ENCODE measurements at places on chromosomes 6 and 20.
A peak's percentile ranks its signal among the peaks of the same experiment; 100 is the strongest.

DNA sequence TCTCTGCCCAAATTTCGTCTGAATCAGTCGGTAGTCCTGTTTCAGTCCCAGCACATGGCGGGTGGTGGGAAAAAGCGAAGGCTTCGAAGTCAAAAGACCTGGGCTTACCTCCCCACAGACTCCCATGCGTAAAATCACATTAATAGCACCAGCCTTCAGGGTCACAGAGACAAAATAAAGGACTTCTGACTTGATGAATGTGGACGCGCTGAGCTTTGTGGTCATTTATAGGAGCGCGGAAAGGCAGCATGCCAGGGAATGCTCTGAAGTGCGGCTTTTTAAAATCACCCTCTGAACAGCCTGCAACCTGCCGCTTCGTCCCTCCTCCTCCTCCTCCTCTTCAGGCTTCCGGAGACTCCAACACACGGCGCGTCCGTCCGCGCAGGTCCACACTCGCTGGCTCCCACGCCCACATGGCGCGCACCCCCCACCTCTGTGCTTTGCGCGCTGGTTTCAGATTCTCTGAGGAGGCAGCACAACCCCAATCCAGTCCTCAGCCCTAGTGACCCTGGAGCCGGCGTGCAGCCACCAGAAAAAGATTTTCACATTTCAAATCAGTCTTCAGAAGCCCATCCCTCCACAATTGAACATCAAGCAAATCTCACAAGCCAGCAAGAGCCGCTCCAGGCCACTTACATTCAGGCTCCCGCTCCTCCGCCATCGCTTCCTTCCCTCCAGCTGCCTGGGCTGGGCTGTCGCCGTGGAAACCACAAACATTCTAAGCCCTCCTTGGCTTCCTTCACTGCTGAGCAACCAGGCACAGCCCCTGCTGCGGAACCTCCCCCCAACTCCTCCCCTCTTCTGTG lies at the start of gene C6orf118:
Gene C6orf118, minus strand, starts transcription at position 680 of the 806 bp plus-strand sequence. Its CDS starts 19 bp downstream, at position 661.
- DNase-seq, result peak; percentile 86

GRCh38 chr6:159416891-159417560 lies 247.8 kb downstream of the FNDC1 start:
- no peak for DNase-seq

GRCh38 chr6:88167352-88167937 lies 1.3 kb upstream of the CNR1 start:
- no peak for DNase-seq

DNA sequence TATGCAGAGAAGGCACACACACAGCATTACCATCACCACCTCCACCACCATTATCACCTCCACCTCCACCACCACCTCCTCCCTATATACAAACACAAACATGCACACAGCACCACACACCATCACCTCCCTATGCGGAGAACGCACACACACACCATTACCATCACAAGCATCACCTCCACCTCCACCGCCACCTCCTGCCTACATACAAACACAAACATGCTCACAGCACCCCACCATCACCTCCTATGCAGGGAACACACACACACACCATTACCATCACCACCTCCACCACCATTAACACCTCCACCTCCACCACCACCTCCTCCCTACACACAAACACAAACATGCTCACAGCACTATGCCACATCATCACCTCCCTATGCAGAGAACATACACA lies 236.5 kb upstream of the AFDN start:
- no peak for DNase-seq

DNA sequence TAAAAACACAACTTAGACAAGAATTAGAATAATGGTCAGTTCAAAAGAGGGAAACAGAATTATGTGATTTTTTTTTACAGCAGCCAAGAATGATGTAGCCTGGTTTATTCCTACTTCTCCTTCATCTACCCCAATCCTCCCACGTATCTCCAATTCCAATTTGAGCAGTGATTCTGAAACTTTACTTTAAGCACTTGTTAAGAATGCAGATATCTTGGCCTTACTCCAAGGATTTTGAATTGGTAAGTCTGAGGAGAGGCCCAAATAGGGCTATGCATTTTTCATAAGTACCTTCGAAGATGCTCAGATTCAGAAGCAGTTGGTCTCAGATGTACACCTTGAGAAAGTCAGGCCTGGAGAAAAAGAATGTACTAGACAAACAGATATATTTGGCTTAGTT lies 233.4 kb upstream of the FLRT3 start:
- no peak for DNase-seq

GRCh38 chr6:49646130-49646824 lies 9.6 kb upstream of the RHAG start:
- DNase-seq, result no peak

DNA sequence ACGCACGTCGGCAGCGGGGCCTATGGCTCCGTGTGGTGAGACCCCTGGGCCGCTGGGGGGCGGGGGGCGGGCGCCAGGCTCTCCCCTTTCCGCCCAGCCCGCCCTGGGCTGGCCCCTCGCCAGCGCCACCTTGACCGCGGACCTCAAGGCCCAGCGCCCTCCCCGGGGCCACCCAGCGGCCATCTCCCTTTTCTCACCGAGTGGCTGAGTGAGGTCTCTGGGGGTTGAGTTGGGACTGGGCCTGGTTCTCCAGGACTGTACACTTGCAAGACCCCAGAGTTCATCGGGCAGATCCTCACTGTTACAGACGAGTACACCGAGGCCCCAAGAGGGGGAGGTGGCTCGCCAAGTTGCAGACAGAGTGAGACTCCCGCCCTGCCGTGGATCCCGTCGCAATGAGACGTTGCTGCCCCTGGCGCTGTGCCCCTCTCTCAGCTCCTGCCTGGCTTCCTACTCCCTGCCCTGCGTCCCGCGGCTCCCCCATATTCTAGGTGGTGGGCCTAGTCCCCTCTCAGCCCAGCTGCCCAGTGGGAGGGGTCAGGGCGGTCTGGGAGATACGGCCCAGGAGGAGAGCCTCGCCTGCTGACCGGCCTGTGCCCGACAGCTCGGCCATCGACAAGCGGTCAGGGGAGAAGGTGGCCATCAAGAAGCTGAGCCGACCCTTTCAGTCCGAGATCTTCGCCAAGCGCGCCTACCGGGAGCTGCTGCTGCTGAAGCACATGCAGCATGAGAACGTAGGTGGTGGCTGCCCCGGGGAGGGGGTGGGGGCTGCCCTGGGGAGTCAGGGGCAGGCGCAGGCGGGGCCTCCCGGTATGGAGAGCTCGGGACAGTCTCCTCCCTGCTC lies 576 bp downstream of the MAPK13 start:
- DNase-seq, result peak; percentile 36

- no peak for DNase-seq
Measured at GRCh38 chr6:151481786-151482185, 12.0 kb upstream of the CCDC170 start.

GRCh38 chr20:22302039-22302438 lies 282.3 kb downstream of the FOXA2 start:
- no peak for DNase-seq

DNA sequence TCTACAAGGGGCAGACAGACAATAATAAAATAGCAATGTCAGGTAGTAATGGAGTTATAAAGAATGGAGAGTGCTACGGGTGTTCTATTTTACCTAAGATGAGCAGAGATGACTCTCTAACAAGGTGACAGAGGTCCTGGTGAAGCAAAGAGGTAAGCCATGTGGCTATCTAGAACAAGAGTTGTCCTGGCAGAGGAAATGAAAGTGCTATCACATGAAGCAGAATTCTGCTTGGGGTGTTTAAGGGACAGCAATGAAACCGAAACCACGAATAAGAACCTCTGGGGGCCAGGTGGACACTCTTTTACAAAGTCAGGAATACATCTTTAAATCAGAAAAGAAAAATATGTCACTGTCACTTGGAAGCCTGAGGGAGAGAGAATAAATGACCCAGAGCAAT lies 37.9 kb upstream of the IRAK1BP1 start:
- no peak for DNase-seq

DNA sequence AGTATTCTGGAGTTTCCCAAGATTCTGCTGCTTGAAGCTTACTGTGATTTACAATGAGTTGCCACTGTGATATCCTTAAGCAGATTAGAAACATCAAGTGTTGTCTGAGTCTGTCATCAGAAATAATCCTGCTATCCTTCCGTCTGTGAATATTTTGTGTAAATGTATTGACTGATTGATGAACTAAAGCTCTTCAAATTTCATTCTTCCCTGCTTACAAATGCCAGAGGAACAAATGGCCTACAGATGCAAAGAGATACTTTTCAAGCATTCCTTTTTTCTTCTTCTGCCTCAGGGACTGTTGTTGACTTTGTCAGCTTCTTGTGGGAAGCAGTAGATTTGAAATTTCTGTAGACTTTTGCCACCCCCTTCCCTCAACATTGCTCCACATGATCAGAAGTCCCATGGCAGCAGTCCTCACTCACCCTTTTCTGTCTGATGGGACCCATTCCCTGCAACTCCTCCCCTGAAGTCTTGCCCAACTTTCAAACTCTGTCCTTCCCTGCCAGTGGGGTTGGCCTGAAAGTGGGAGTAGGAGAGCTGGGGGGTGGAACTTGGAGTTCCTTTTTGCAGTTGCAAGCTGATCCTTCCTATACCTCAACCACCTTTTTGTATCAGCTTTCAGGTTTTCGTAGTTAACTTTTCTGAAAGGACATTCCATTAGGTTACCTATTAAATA lies 38.5 kb upstream of the MLIP start:
- DNase-seq, result no peak

- no peak for DNase-seq
Measured at GRCh38 chr20:1020614-1021013, 18.5 kb upstream of the RSPO4 start.

DNA sequence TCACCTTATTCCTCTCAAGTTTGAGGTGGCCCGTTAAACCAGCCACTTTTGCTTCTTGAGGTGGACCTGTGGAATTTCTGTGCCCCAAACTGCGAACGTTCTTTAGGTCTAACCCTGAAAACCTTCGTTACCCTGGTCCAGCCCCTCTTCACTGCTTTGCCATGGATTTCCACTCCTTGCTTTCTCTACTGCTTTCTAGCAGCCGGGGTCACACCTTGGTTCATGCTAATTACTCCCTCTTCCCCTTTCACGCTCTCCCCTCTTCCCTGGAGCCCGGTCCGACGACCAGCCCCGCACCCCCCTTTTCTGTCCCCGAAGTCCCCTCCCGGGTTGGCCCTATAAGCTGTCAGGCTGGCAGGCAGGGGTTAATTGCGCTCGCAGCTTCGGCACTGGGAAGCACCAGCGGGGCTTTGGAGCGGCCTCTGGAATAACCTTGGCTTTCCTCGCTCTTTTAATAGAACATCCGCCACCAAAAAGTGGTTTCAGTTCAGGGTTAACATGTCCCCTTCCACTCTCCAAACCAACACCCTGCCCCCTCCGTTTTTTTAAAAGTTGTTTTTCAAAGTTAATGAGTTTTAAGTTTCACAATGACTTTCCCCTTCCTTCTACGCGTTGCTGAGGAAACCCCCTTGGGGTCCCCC lies 1.4 kb upstream of the HIVEP1 start:
- no peak for DNase-seq

DNA sequence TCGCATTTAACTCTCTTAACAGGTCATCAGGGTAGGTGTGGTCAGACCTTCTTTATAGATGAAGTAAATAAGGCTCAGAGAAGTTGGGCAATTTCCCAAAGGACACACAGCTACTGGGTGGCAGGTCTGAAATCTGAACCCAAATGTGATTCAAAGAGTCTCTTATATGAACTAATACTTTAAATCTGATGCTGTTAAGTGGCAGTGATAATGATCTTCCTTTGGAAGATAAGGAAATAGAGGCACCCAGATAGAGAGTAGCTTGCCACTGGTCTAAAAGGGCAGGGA lies 237.1 kb downstream of the GMPR start:
- DNase-seq, result no peak

DNA sequence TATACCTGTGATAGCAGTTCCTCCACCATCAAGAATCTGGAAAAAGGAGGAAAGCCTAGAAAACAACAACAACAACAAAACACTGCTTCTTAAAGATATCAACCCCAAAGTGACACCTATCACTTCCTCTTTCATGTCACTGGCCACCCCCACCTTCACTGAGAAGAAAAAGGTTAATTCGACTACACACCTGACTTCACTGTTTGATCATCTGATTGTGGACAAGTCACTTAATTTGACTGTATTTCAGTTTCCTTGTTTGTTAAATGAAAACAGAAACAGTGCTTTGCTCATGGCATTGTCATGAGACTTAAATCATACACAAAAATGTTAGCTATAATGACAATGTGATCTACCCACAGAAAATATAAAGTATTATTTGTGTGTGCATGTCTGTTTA lies 280.6 kb upstream of the SULF2 start:
- DNase-seq, result no peak

DNA sequence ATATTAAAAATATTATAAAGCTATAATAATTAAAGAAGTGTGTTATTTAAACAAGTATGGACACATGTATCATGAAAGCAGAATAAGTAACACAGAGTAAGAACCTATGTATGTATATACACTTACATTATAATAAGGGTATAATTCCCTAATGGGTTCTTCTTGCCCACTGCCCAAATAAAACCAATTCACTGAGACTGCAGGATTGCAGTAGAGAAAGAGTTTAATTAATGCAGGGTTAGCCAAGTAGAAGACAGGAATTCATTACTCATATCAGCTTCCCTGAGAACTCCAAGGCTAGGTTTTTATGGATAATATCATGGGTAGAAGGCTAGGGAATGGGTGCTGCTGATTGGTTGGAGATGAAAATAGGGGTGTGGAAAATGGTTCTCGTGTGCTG lies 53.8 kb upstream of the SAMD3 start:
- no peak for DNase-seq

GRCh38 chr20:23293689-23294088 lies 56.9 kb upstream of the NXT1 start:
- no peak for DNase-seq

- DNase-seq, result peak; percentile 65
Measured at GRCh38 chr20:20568604-20569205, 143.7 kb downstream of the RALGAPA2 start.

- DNase-seq, result no peak
Measured at GRCh38 chr20:56689852-56690485, 60.9 kb downstream of the TFAP2C start.

GRCh38 chr20:32470025-32470861 lies 112.1 kb downstream of the ASXL1 start:
- peak; percentile 86 for DNase-seq

DNA sequence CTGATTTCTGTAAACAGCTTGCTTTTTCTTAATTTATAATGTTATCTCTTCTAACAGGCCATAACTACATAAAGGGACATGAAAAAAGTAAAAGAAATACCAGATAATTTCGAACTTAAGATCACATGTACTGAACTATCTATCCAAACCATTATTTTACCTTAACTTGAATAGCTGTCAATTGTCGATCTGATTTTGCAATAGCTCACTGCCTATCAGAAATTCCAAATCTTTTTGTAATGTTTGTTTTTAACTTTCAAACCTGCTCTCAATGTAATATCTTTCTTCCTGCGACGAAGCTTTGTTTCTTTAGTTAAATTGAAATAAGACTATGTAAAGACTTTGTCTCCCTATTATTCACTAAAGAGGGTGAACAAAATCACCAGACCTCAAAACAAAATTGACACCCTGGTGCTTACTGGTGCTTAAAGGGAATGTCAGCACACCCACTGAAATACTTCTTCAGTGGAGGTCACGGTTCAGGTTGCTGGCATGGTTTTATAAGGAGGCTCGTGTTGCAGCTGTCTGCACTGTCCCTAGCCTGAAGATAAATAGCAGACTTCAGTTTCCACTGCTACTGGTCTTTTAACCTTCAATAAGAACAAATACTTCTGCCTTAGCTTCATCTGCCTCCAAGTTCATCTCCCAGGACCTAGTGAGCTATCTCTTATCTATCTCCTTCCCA lies 117.5 kb upstream of the QKI start:
- DNase-seq, result no peak

GRCh38 chr6:8879334-8879733 lies 444.0 kb upstream of the SLC35B3 start:
- no peak for DNase-seq

- no peak for DNase-seq
Measured at GRCh38 chr6:85193339-85193738, 256.5 kb upstream of the NT5E start.
